ENCODE measurements at places on chromosomes 7 and 10.

- DNase-seq, result no peak
These were observed 522.9 kb downstream of the NRG3 start for GRCh38 chr10:82397854-82398253.

DNA sequence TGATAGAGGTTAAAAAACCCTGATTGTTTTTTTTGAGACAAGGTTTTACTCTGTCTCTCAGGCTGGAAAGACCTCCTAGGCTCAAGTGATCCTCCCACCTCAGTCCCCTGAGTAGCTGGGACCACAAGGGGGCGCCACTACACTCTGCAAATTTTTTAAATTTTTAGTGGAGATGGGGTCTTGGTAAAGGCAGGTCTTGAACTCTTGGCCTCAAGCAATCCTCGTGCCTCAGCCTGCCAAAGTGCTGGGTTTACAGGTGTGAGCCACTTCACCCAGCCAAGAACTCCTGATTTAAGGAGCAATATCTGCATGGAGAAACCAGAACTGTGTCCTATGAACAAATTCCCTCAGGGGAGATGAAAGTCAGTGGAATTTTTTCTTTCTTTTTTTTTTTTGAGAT lies 7.3 kb upstream of the KLHDC10 start:
- DNase-seq, result no peak

DNA sequence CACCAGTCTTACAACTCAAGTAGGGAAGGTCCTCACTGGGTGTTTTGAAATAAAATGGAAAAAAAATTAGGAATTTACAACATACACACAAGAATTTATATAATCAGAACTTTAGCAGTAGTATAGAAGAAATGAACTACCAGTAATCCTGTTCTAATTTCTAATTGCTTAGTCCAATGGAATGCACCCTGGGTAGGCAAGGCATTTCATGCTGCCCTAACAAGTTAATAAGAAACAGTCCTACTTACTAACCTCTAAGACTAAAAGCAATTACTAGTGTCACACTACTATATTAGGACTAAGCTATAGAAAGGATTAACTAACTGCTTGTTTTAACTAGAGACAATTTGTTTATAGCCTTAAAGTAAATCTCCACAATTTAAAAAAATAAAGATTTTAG lies 158.1 kb downstream of the BTAF1 start:
- no peak for DNase-seq

DNA sequence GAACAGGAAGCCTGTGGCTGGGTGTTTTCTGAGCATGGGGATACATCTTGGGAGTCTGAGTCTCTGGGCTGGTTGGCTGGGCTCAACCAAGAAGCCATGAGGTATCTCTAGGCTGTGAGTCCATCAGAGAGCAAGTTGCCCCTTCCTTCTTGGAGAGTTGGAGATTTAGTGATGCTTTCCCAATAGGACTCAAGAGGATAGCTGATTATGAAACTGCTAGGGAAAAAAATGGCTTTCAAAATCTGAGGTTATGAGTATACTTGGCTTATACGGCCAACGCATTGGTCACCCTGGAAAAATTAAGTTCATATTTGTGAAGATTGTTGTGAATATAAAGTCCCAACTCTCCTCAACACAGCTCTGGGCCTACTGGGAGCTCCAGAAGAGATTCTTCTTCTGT lies 162.7 kb upstream of the KMT2E start:
- DNase-seq, result no peak

DNA sequence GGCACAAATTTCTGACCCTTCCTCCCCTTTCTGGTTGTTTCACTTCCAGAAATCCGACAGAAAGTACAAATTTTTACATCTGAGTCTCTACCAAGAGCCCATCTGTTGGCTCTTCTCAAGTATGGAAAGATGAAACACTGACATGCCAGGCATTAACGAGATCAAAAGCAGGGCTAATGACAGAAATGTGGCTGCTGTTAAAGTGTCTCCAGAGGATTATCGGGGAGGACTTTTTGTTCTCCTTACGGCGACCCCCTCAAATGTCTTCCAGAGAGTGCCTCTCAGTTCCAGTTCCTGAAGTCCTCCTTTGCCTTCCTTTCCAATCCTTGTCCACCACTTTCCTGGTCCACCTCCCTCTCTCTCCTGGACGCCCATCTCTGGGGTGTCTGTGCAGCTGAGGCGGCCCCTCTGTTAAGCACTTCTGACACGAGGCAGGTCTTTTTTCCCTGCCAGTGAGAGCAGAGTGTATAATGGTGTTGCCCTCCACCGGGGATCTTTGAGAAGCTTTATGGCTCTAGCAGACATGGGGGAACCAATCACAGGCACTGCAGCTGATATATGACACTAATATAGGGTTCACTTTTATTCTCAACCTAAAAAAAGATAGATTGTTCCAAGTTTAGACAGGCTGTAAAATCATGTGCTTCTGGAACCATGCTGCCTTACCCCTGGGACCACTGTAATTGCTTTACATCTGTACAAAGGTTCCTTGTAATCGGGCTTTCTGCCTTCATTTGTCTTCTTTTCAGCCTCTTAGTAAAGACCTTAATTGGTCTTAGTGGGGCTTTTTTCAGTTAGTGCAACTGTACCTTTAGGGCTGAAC lies 757.1 kb downstream of the AUTS2 start:
- DNase-seq, result no peak

GRCh38 chr10:103612462-103613365 lies 119.2 kb downstream of the NEURL1 start:
- no peak for DNase-seq
